ENCODE measurements at places on chromosomes 16 and 17. TPM values are rescaled to one million over a fixed set of nuclear protein-coding genes. Genes with fewer than 3 reads are reported as not detected.

MYH11 gene
- 12.2 TPM for polyA plus RNA-seq

HBA1 gene
- 4.2 TPM for polyA plus RNA-seq

MYADML2 gene
- polyA plus RNA-seq: not detected

GLG1 gene
- 30.6 TPM for polyA plus RNA-seq

KREMEN2 gene
- 0.07 TPM for polyA plus RNA-seq

C16orf89 gene
- 1.7 TPM for polyA plus RNA-seq

GAS2L2 gene
- polyA plus RNA-seq: 0.33 TPM

CSH2 gene
- polyA plus RNA-seq: not detected

FBXO47 gene
- polyA plus RNA-seq: not detected

PTGES3L gene
- 1.0 TPM for polyA plus RNA-seq

DRC3 gene
- polyA plus RNA-seq: 10.7 TPM

GNG13 gene
- not detected for polyA plus RNA-seq

SNAI3 gene
- polyA plus RNA-seq: 1.2 TPM

C16orf96 gene
- polyA plus RNA-seq: 0.31 TPM

GHDC gene
- polyA plus RNA-seq: 19.4 TPM

SPATA32 gene
- 0.07 TPM for polyA plus RNA-seq

OTOA gene
- polyA plus RNA-seq: not detected

DCXR gene
- 108 TPM for polyA plus RNA-seq

TMC7 gene
- 0.73 TPM for polyA plus RNA-seq

CLN3 gene
- 13.8 TPM for polyA plus RNA-seq

PRSS22 gene
- 48.7 TPM for polyA plus RNA-seq

MYH2 gene
- polyA plus RNA-seq: not detected

MEIOB gene
- polyA plus RNA-seq: not detected

ALOX15 gene
- polyA plus RNA-seq: not detected

CCDC144A gene
- polyA plus RNA-seq: 0.70 TPM

All from pancreas (tissue), 10 donors.